ENCODE measurements at places on chromosomes 2 and 18.

- no peak for DNase-seq
These were observed 427.4 kb upstream of the SLC8A1 start for GRCh38 chr2:40879305-40879704.

DNA sequence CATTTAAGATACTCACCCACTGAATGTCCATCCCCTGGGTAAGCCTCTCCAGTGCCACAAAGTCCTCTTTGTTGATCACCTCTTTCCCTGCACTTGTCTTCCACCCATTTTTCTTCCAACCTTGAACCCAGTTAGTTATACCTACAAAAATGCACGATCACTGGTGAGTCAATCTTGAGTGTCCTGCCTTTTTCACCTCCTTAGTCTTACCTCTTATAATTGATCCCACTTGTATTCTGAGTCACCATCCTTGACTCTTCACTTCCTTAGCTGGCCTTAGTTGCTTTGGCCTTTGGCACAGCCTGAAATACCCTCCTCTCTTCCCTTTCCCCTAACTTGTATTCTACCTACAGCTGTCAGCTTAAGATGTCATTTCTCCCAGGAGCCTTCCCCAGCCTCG is 10.2 kb downstream of the RNASEH1 start:
- no peak for DNase-seq

- DNase-seq = peak; percentile 62
These were observed 72.7 kb downstream of the MAP2 start for GRCh38 chr2:209496586-209496982.

DNA sequence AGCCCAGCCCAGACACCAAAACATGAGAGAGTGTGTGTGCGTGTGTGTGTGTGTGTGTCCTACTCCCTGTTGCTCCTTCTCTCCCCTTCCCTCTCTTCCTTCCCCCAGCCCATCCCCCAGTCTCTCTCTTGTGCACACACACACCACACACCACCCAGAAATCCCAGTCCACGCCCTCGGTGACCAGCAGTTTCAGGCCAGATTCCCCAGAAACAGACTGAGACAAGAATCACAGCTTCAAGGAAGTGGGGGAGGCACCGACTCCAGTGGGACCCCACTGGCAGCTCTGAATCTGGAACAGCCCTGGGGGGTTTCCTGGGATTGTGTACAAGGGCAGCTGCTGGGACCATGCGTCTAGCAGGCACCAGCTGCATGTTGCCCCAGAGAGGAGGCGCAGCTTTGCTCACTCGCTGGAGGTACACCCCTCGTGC is 113.5 kb downstream of the NDUFA10 start:
- DNase-seq = no peak

DNA sequence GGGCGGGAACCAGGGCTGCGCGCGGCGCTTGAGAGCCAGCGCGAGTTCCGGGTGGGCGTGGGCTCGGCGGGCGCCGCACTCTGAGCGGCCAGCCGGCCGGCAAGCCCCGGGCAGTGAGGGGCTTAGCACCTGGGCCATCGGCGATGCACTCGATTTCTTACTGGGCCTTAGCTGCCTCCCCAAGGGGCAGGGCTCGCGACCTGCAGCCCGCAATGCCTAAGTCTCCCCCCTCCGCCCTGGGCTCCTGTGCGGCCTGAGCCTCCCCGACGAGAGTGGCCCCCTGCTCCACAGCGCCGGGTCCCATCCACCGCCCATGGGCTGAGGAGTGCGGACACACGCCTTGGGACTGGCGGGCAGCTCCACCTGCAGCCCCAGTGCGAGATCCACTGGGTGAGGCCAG is 36.5 kb upstream of the MAP2 start:
- DNase-seq = no peak

GRCh38 chr2:48397846-48398245 is 132.1 kb upstream of the STON1 start:
- no peak for DNase-seq

DNA sequence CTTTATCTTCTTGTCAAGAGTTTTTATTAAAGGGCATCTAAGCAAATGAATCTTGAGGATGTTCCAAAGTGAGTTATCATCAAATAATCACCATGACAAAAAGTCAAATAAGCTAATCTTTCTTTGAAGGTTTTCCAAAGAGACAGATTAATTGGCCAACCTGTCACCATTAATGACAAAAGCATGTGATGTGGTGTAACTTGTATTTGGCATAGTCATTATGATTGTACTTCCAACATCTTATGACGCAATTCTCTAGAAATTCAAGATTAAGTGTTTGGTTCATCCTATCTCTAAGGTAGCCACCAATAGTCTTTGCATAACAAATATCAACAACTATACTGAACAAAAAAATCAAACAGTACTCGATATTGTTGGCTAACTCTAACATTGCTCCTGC is 28.6 kb downstream of the RBMS1 start:
- no peak for DNase-seq

- no peak for DNase-seq
These were observed 823 bp upstream of the RNU2-63P start for GRCh38 chr2:88016960-88017779.

DNA sequence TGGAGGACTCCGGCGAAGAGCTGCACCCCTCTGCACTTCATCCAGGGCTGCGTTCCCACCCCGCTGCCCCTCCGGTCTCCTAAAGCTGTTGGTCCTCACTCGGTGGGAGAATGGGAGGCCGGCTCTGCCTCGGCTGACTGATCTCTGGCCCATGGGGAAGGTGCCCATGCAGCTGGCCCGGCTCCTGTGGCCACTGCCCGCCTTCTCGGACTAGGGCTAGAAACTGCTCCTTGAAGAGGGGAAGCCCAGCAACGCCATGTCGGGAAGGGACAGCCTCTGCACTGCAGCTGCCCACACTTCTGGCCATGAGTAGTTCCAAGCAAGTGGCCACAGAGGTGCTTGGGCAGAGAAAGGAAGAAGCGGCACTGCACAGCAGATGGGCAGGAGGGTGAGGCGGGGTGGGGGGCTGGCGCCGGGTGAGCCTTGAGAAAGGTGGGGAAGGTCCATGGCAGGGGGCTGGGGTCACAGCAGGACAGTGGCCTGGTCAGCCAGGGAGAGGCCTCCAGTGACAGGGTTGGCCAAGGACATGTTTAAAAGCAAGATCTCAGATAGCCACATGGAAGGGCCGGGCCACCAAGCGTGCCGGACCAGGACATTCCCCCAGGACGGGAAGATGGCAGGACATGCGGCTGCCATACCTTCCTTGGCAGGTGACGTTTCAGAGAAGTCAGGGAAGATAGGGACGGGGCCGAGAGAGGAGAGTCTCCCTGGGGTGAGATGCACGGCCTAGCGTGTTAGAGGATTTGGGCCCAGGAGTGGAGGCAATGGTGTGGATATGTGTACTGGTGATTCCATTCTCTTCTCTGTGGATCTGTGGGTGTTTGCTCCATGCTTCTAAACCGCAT is 158.8 kb upstream of the HDAC4 start:
- no peak for DNase-seq

- DNase-seq = no peak
These were observed 74.2 kb upstream of the FHL2 start for GRCh38 chr2:105473011-105473410.

DNA sequence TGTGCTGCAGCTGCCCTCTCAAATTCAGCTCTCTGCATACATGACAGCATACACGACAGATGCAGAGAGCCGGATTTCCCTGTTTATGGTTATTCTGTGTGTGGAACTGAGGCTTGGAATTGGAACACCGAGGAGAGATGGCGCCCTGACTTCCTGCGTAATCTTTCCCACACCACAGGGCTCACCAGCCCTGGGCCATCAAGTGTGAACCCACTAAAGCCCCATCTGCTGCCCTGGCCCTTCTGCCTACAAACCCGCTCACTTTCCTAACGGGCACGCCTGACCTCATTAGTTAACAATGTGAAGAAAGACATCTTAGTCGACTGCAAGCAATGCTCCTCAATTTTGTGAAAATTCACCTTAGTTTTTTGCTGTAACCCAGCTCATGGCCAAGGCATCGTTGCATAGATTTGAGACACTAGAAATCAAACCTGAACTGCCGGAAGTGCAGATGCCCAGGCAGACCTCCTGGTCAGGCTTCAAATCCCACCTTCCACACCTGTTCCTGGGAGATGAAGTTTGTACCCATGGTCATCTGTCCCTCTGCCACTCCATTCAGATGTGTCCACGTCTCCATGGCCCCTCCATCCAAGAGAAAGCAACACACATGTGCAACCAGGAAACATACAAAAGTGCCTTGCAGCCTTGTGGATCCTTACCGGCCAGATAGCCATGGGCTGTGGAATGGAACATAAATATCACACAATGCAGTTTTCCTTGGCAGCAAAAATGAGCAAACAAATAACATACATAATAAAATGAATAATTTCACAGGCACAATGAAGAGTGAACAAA is 5.0 kb upstream of the CIDEA start:
- no peak for DNase-seq
